ENCODE measurements at places on chromosomes 7 and 10.

DNA sequence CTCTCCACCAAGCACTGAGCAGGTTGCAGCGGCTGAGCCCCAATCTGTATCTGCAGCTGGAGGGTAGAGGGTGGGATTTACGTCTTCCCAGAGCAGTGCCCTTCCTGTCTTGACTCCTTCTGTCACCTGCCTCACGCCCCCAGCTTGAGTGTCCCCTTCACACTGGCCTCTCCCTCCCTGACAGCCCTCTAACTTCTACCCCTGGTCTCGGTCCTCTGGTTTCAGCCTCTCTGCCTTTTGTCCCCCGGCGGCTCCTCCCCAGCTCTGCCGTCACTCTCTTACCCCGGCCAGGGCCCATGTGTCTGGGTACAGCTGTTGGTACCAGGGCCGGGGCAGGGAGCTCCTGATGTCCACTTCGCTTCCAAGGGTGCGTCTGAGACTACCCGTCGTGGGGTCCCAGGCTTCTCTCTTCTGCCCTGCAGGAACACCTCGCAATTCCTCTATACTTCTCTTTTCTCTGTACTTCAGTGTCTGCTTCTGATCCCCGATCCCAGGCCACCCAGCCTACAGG, 654 bp downstream of the MUC3A start:
- no peak for DNase-seq

DNA sequence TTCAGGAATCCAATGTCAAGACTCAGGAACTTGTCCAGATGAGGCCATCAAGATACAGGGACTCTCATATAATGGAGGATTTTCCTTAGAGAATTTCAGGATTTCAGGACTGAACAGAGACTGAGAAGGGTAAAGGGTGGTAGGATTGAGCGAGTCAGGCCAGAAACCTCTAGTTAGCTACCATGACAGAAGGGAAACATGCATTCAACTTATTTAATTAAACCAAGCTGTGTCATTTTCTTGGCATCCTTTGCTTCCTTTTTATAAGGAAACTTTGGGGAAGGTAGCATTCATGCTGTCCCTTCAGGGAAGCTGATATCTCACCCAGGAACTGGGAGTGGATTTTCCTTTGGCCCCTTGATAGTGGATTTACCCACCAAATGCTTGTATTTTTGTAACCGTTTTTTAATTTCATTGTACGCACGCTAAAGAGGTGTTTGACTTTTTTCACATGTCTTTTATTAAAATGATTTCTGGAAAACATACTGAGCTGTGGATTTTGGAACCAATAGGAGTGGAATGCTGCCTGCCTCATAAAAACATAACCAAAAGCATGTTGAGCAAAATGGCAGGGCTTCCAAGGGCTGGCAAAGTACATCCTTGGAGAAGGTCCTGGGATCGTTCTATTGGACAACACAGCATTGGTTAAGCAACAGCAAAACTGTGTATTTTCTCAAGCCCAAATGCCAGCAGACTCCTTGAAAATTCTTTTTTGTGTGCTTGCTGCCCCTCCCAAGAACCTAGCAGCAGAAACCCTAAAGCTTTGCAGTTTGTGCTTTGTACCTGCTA, 104.5 kb downstream of the CXCL12 start:
- no peak for DNase-seq

- DNase-seq = no peak
These were observed 142.3 kb downstream of the MAPK8 start for GRCh38 chr10:48448796-48449195.

GRCh38 chr10:8211631-8212030, 157.1 kb downstream of the GATA3 start:
- DNase-seq = no peak

DNA sequence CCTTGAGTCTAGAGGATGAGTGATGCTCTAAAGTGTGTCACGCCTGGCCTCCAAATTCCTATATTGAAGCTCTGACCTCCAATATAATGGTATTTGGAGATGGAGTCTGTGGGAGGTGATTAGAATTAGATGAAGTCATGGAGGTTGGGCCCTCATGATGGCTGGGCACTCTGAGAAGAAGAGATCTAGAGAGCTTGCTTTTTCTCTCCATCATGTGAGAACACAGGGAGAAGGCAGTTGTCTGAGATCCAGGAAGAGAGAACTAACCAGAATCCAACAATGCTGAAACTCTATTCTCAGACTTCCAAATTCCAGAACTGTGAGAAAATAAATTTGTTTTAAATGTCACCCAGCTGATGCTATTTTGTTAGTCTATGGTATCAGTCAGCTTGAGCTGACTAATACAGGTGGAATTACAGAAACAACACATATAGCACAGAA, 15.1 kb downstream of the RNF216 start:
- no peak for DNase-seq

GRCh38 chr7:155007947-155008346, 5.0 kb upstream of the PAXIP1 start:
- no peak for DNase-seq

GRCh38 chr7:140447841-140448240, 31.5 kb downstream of the MKRN1 start:
- DNase-seq = no peak

DNA sequence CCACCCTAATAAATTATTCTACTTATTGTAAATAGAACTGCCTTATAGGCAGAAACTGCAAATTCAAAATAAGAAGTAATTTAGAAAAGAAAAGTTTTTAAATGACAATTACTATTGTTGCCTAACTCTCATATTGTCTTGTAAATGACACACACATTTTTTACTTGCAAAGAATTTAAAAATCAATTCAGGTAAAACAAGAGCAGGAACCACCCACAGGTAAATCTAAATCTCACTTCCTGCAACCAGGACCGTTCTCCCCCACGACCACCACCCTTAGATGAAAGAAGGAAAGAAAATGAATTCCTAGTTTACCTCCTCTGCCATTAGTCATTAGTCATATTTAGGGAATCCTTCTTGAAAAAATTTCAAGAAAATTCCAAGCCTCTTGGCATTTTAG, 4.8 kb upstream of the AASS start:
- no peak for DNase-seq
